Vein endothelial cell (primary cell): ENCODE measurements at places on chromosomes 7 and 10. TPM values are rescaled to one million over a fixed set of nuclear protein-coding genes. Genes with fewer than 3 reads are reported as not detected.

Gene CPA4
- total RNA-seq: 0.29 and 0.65 TPM in 2 replicates

Gene EPO
- not detected in 2 replicates for total RNA-seq

Gene NPFFR1
- not detected in 2 replicates for total RNA-seq

Gene H2BK1
- total RNA-seq: not detected in 2 replicates

Gene PLXNA4
- 33.2 and 50.6 TPM in 2 replicates for total RNA-seq

Gene AZGP1
- total RNA-seq: not detected in 2 replicates

Gene FFAR4
- not detected in 2 replicates for total RNA-seq

Gene RPEL1
- 0.33 TPM in 1 of 2 replicates, not detected in the other for total RNA-seq

Gene SHTN1
- 7.1 and 8.5 TPM in 2 replicates for total RNA-seq

Gene TUBAL3
- total RNA-seq: 1.1 and 1.3 TPM in 2 replicates

Gene PPP1R17
- total RNA-seq: not detected in 2 replicates

Gene GPR158
- total RNA-seq: not detected in 2 replicates

Gene STX1A
- total RNA-seq: 14.0 and 17.9 TPM in 2 replicates

Gene WEE2
- total RNA-seq: not detected in 2 replicates

Gene RBP4
- not detected in 2 replicates for total RNA-seq

Gene FLNC
- total RNA-seq: 182 and 242 TPM in 2 replicates

Gene CNTNAP2
- total RNA-seq: not detected in 2 replicates

Gene PDE6C
- total RNA-seq: not detected in 2 replicates

Gene SEMA3D
- total RNA-seq: 0.57 and 0.98 TPM in 2 replicates

Gene YWHAG
- total RNA-seq: 188 and 211 TPM in 2 replicates

Gene ADO
- total RNA-seq: 18.2 and 20.3 TPM in 2 replicates

Gene ENKUR
- 0.19 and 0.33 TPM in 2 replicates for total RNA-seq
